MV-4-11 (cell line): ENCODE measurements at places on chromosomes 1 and 21.

DNA sequence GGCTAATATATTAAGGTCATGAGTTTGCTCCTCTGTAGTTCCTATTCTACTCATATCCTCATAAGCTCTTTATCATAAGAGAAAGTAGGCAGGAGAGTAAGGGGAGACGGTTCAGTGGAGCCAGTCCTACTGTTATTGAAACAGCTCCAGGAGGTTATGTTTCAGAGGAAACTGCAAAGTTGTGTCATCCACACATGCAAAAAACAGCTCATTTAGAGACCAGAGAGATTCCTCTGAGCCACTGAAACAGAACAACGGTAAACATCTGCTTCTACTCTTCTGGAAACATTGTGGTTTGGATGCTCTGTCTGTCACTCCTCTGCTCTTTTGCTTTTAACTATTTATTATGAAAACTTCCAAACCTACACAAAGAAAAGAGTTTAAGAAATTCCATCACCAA lies 66.3 kb upstream of the PPP2R5A start:
- DNase-seq: peak; percentile 62

- DNase-seq: no peak
Measured at GRCh38 chr1:234022302-234022701, 117.8 kb downstream of the SLC35F3 start.

- DNase-seq: peak; percentile 76
Measured at GRCh38 chr1:202133001-202133400, 10.3 kb downstream of the GPR37L1 start.

- DNase-seq: no peak
Measured at GRCh38 chr1:17136145-17136544, 16.9 kb upstream of the PADI2 start.

DNA sequence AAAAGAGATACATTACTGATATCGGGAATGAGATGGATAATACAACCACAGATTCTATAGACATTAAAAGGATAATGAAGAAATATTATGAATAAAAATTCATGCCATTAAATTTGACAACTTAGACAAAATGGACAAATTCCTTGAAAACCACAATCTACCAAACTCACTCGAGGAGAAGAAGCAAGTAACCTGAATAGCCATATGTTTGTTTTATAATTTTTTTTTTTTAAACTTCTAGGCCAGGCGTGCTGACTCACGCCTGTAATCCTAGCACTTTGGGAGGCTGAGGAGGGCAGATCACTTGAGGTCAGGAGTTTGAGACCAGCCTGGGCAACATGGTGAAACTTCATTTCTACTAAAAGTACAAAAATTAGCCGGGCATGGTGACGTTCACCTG lies 327.9 kb downstream of the VAV3 start:
- no peak for DNase-seq

GRCh38 chr1:103783944-103784377 lies 34.3 kb downstream of the AMY1C start:
- peak; percentile 59 for DNase-seq

- no peak for DNase-seq
Measured at GRCh38 chr1:161864577-161864976, 98.5 kb downstream of the ATF6 start.

DNA sequence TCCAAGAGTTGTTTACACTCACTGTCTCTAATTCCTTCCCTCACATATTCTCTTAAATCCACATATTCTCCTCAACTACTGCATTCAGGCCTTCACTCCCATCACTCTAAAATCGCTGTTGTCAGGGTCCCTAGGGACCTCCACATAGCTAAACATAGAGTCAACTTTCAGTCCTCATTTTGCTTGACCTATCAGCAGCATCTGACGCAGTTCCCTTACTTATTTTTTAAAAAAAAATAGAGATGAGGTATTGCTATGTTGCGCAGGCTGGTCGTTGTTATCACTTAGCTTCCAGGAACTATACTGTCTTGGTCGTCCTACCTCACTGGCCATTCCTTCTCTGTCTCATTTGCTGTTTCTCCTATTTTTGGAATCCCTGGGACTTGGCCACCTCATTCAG lies 11.7 kb upstream of the PLEKHO1 start:
- DNase-seq: no peak

- peak; percentile 64 for DNase-seq
Measured at GRCh38 chr1:100347009-100347966, 5.0 kb upstream of the CDC14A start.

DNA sequence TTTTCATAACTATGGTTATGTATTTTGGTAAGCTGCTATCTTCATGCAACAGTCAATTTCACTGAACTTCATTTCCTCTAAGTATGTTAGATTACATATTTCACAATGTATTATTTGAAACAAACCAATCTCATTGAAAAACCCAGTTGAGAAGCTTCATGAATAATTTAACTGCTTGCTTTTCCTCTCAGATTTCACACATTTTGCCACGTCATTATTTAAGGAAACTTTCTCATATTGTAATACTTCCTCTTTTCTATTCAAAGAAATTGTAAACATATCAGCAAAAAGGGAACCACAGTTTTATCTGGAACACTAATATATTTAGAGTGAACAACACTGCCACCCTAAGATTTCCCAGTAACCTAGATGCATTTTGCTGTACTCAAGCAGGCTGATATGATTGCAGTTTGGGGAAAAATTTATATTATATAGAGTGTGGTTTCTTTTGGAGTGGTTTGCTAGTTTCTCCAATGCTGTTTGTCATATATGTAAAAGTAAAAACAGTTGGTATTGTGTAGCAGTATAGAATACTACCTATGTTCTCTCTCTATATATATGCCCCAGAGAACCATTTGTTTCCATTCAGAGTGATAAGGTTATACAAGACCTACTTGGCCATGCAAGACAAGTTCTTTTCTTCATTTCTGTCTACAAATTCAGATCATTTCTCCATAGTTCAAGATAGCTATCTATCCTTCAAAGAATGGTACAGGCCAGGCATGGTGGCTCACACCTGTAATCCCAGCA lies 28.4 kb upstream of the AHCTF1 start:
- peak; percentile 98 for DNase-seq

GRCh38 chr1:11379851-11380250 lies 99.1 kb upstream of the DISP3 start:
- DNase-seq: no peak

DNA sequence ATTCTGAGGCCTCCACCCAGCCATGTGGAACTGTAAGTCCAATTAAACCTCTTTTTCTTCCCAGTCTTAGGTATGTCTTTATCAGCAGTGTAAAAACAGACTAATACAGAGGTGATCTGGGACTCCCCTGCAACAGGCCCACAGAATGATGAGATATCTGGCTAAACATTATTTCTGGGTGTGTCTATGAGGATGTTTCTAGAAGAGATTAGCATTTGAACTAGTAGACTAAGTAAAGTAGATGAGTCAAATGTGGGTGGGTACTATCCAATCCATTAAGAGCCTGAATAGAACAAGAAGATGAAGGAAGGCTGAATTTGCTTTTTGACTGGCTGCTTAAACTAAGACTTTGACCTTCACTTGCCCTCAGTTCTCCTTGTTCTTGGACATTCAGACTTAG lies 396.5 kb upstream of the LRRC7 start:
- no peak for DNase-seq

- DNase-seq: no peak
Measured at GRCh38 chr21:43825242-43825935, 36.0 kb downstream of the RRP1 start.

DNA sequence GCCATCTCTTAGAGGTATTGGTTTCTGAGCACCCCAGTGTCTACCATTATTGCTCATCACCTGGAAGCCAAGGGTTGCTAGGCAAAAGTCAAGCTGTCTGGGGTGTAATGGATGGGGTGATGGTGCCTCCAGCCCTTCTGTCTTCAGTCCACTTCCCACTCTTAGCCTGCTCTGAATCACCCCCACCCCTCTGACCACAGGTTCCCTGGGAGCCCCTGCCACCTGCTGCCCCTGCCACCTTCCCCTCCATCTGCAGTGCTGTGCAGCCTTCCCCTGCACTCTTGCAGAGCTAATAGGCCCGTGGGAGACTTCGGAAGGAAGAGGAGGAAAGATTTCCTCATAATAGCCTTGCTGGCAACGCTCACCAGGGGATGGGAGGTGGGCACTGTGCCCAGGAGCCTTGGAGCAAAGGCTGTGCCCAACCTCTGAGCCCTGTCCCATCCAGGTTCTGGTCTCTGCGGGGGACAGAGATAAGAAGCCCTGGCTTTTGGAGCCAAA lies 35.5 kb downstream of the CAPN2 start:
- DNase-seq: no peak

DNA sequence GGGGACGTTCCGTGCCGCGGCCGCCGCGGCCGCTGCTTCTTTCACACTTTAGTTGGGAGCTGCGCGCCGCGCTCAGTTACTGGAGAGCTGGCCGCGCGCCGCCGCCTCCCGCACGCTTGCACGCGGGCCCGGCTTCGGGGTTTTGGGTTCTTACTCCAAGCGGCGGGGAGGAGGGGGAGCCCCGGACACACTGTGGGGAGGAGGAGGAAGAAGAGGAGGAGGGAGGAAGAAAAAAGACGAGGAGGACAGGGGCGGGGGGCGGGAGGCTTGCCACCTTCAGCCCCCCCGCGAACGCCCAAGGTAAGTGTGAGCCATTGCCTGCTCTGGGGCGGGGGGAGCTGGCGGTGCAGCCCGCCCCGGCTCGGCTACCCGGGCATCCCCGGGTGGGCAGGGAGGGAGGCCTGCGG lies 243 bp downstream of the C1orf21 start:
- no peak for DNase-seq

- DNase-seq: no peak
Measured at GRCh38 chr21:33608559-33608958, 20.1 kb upstream of the DONSON start.

GRCh38 chr1:209877087-209877764 lies 49.5 kb downstream of the UTP25 start:
- no peak for DNase-seq

GRCh38 chr1:34073028-34073695 lies 91.9 kb downstream of the CSMD2 start:
- no peak for DNase-seq

DNA sequence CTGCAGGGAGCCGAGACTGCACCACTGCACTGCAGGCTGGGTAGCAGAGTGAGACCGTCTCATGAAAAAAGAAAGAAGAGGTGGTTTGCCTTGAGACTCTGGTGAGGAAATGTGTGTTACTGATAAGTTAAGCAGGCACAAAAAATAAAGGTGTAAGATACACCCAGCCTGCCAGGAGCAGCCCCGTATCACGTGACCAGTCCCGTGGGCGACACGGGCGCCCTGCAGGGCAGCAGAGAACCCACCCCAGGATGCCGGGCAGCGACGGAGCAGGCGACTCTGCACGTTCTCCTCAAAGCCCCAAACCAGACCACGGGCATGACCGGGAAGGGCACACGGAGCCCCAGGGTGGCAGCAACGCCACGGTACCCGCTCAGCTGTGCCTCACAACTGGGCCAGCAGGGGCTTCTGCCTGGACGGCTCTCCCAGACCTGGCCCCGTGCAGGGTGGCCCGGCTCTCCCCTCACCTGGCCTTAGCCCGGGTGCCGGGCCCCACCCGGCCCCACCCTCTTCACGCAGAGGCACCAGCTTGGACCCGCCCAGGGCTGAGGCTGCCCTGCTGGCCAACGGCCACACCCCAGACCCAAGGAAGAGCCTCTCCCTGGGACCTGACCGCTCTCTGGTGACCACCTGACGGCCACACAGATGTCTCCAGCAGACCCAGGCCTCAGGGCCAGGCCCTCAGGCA lies 8.1 kb upstream of the TNFRSF4 start:
- DNase-seq: no peak

- DNase-seq: no peak
Measured at GRCh38 chr1:37561133-37562132, 4.7 kb downstream of the DNALI1 start.

GRCh38 chr1:54012863-54013262 lies 5.1 kb downstream of the LDLRAD1 start:
- no peak for DNase-seq

DNA sequence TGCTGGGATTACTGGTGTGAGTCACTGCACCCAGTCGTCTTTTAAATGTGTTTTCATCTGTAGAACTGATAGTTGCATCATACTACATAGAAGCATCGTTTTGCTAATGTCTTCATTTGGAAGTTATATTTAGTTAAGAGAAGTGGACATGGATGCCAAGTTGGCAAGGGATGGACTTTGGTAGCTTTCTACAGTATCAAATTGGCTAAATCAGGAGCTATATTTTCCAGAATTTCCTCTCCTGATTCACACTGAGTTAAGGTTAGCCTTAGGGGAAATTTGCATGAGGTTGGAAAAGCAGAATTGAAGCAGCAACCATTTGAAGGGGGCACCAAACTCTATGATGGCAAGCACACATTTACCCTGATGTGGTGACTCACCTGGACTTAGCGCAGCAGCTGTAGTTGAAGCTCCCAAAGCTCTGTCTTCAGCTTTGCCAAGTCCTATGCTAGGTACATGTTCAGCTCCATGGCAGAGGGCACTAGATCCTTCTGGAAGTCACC lies 43.9 kb downstream of the DUSP10 start:
- peak; percentile 90 for DNase-seq

GRCh38 chr1:64550946-64551605 lies 81.1 kb downstream of the CACHD1 start:
- DNase-seq: no peak

- DNase-seq: peak; percentile 48
Measured at GRCh38 chr1:117339866-117340700, 27.2 kb upstream of the MAN1A2 start.

DNA sequence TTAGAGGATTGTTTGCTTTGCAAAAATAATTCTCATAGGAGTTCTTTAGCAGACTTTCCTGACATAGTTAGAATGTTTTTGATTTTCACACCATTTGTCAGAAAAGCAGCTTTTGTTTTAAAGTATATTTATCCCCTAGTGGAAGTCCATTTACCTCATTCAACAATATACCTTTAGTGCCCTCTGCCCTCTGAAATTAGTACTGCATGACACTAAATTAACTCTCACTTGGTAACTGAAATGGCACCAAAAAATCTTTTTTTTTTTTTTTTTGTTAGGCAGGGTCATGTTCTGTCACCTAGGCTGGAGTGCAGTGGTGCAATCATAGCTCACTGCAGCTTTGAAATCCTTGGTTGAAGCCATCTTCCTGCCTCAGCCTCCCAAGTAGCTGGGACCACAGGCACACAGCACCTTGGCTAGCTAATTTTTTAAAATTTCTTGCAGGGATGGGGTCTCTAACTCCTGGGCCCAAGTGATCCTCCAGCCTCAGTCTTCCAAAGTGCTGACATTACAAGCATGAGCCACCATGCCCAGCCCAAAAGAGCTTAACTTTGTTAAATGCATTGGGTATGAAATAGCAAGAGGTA lies 13.6 kb downstream of the LRRC42 start:
- DNase-seq: peak; percentile 28

GRCh38 chr1:143699731-143700130 lies 272.1 kb downstream of the FAM72C start:
- DNase-seq: no peak

GRCh38 chr1:9443913-9444445 lies 95.3 kb upstream of the SLC25A33 start:
- no peak for DNase-seq

GRCh38 chr1:214715126-214715525 lies 112.1 kb downstream of the CENPF start:
- no peak for DNase-seq

DNA sequence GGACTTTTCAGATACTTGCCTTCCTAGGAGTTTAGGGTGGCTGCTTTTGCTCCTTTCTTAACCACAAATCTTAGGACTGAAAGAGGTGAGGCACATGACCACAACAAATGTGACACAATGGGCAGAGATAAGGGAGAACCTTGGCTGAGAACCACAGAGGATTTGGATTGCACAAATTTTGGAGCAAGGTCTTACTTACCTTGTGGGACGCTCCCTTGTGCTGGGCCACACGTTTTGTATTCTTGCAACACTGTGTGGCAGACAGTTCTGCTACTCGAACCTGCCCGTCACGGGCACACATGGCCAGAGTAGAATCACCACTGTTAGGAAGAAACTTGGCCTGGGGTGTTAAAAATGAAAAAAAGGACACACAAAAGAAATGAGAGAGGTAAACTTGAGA lies 23.9 kb downstream of the DCAF8 start:
- DNase-seq: no peak
